Stimulated activated CD8-positive, alpha-beta memory T cell treated with anti-CD3 and anti-CD28 coated beads, Interleukin-7, amount 100 ng/mL, for 24 hours (primary cell): ENCODE measurements at places on chromosomes 5 and 9.

- DNase-seq: no peak
Observed at GRCh38 chr5:107486489-107486888, 184.2 kb downstream of the EFNA5 start.

DNA sequence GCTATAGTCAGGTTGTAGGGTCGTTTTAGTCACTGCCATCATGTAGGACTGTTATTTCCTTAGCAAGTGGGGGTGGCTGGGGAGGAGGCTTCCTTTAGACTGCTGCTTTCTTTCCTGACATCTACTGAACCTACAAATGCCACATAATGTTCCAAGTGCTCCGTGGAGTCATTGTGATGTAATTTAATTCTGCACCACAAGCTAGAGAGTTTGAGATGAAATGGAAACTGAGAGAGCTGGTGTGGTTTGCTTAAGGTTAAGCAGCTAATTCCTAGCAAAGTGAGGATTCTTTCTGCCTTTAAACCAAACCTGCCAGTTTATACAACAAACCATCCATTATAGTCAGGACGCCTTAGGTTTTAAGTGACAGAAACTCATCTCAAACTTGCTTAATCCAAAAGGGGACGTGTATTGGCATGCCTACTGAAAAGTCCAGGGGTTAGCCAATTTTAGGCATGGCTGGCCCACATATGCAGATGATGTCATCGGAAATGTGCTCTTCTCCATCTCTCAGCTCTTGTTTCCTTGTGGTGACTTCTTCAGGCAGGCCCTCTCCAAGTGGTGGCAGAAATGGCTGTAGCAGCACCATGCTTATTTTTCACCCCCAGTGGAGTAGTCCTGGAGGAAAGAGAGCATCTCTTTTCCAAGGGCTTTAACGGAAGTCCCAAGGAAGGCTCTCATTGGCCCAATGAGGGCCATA, 30.5 kb downstream of the ZNF618 start:
- no peak for DNase-seq

- DNase-seq: no peak
Observed at GRCh38 chr5:122371511-122372151, 59.6 kb downstream of the SNCAIP start.

DNA sequence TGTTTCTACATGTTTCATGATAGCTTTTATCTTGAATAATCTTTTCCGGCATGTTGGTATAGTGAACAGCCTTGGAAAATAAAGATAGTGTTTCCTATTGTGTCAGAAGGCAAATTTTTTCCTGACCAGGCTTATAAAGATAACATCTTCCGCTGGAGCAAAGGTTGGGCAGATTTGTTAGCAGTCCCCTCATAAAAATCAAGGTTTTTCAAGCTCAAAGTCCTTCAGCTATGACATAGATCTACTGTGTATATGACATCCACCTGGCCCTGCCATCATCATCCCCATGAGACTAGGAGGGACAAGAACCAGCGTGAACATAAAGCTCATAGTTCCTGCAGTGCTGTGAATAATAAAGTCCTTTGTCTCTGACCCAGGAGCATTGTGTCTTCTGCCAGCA, 30.4 kb upstream of the OTULINL start:
- DNase-seq: no peak

DNA sequence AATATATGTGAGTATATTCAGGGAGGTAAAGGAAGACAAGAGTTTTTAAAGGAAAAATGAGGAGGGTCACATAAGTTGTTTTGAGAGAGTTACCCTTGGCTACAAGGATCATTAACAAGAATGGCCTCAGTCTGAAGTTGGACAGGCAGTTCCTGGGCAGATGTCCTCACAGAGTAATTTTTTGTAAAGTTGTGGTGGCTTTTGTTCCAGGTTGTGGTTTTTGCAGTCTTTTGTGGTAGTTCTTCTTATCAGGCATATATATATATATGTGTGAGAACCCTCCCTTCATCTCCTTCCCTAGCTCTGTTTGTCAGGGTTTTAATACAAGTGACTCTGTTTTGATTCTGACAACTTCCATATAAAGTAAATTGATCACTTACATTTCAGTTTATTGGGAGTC, 60.0 kb downstream of the CSNK1G3 start:
- DNase-seq: no peak
